ENCODE measurements at places on chromosomes 6 and 20.

- no peak for DNase-seq
These were observed 159.5 kb downstream of the LY86 start for GRCh38 chr6:6748001-6748400.

DNA sequence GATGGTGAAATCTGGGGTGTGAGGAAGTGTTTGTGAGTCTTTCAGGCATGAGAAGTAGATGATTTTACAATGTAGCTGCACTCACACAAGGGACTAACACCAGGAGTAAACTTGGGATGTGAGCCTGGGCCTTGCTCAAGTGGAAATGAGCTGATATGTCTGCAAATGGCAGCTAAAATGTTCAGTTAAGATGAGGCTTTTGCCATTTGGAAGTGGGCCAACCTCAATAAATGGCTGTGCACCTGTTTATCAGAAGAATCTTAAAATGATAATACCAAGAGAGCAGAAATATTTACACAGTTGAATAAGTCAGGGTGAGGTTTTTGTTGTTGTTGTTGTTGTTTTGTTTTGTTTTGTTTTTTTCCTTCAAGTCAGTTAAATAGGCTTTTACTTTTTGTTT lies 25.7 kb upstream of the KLHL31 start:
- no peak for DNase-seq

GRCh38 chr20:59645271-59645670 lies 40.9 kb downstream of the PHACTR3 start:
- DNase-seq = no peak

GRCh38 chr20:36483209-36483918 lies 58.0 kb upstream of the MYL9 start:
- no peak for DNase-seq

GRCh38 chr6:106084989-106085691 lies 996 bp upstream of the PRDM1 start:
- no peak for DNase-seq

- no peak for DNase-seq
These were observed 604.6 kb upstream of the IMPG1 start for GRCh38 chr6:76677017-76677416.

DNA sequence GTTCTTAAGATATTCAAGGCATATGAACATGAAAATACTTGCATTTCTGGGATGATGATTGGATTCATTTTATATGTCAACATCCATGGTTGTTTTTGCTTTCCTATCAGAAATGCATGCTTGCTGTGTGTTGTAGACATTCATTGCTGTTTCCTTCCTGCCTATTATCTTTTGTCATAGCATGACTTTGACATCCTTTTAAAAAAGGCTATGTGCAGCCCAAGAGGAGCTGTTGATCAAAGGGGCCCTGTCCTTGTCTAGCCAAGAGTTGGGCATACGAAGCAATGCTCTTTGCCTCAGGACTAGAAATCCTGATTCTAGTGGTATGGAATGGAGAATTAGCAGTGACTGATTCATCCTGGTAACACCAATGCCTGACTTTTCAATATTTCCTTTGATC lies 143.1 kb downstream of the RNF144B start:
- DNase-seq = no peak

- no peak for DNase-seq
These were observed at the start of gene XKR7 for GRCh38 chr20:31967830-31968249. Gene XKR7, plus strand, starts transcription at chr20:31968151. Its CDS starts 25 bp downstream, at chr20:31968176.

- DNase-seq = no peak
These were observed 13.0 kb downstream of the FOXQ1 start for GRCh38 chr6:1324936-1325335.

DNA sequence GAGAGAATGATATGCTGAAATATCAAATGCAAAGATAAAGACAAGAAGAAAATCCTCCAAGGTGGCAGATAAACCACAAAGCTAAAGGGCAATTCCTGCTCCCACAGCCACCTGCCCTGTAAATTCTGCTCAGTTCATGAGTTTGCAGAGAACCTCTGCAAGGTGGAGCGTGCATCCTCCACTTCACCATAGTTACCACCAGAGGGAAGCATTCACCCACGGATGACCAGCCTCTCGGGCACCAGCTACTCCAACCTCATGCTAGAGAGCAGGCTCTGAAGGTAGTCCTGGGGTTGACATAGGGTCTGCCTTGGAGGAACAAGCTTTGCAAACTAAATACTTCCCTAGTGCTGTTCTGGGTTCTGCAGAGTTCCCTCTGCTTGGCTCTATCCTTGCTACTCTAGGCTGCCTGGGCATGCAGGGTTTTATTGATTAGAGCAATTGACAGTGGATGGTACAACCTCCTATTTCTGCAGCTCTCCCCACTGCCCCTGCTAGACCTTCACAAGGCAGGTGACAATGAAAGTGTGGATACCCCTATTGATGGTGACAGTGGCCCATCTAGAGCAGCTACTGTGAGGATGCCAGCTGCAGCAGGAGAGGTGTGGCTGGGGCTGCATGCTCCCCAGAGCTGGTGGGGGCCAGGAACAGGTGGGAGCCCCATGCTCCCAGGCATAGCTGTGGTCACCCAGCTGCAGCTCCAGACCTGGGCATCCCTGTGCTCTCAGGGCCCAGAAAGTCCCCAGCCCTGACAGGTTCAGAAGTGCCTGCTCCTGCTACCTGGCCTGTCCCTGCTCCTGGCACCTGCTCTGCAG lies 51.1 kb downstream of the GGTLC1 start:
- DNase-seq = no peak

DNA sequence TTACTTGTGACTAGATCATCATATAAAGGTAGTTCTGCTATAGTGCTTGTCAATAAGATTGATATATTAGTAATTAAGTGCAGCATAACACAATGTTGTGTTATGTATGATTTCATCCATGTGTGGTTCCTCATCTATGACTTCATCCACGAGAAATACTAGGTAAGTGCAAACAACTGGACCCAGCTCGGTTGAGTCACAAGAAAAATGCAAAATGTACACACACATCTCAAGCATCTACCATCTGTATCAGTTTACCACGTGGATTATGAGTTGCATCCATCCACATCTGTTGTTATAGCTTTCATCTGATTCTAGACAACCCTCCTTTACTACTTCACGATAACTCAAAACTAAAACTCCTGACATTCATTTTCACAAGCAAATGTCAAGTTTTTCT lies 517.0 kb upstream of the CITED2 start:
- DNase-seq = no peak

GRCh38 chr6:168045706-168046620 lies 33.0 kb downstream of the FRMD1 start:
- no peak for DNase-seq

GRCh38 chr20:7499201-7499600 lies 441.1 kb downstream of the HAO1 start:
- DNase-seq = no peak

DNA sequence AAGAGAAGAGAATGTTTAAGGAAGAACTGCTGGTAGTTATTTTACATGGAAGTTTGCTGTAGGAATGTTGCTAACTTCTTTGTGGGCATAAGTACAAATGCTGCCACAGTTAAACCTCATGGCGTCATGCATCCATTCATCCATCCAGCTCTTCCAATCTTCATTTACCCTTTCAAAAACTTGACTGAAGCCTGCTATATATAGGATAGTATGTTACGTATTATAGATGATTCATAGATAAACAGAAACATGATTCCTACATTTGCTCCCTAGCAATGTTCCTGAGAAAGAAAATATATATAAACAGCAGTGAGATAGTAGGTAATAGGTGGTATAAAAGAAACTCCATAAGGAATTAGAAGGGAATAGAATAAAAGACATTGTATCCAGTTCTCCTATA lies 93.7 kb downstream of the NDUFAF5 start:
- DNase-seq = no peak

DNA sequence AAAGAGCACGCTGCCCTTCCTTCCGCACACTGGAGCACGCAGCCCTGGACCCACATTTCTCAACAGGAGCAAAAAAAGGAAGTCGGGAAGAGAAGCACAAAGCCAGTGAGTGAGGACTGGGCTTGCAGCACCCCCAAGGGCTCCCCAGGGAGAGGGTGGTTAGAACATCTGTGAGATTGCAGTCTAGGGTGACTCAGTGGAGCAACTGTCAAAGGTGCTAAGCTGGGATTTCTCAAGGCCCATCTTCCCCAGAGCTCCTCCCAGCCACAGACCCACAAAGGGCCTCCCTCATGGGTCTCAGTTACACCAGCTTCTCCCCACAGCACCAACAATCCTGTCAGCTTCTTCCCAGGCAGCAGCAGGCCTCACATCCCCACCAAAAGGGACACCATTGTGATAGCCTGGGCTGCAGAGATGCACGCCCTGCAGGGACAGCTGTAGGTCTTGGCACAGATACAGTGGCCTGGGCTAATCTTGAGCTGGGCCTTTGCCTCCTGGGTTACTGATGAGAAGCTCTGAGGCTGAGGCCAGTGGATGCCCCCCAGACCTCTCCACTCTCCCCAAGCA lies 39.6 kb upstream of the CD93 start:
- DNase-seq = no peak

- no peak for DNase-seq
These were observed 27.7 kb downstream of the EIF2S2 start for GRCh38 chr20:34084227-34084923.

DNA sequence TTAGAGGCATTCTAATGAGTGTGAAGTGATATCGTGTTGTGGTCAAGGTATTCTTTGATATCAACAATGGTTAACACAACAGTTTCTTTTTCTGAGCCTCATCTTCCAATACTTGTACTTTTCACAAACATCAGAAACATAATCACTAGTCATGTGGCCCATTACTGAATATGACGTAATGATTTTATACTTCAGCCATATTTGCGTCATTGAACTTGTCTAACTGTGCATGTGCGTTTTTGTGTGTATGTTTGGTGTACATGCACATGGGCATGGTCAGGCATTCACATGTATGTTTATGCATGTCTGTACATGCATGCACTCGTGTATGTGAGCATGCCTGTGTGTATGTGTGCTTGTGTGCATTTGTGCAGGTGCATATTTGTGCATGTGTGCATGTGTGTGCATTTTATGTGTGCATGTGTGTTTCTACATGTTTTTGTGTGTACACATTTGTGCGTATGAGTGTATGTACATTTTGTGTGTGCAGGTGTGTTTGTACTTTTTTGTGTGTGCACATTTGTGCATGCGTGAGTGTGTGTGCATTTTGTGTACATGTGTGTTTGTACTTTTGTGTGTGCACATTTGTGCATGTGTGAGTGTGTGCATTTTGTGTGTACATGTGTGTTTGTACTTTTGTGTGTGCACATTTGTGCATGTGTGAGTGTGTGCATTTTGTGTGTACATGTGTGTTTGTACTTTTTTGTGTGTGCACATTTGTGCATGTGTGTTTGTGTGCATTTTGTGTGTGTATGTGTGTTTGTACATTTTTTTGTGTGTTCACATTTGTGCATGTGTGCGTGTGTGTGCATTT lies 29.4 kb downstream of the PRR18 start:
- DNase-seq = no peak

DNA sequence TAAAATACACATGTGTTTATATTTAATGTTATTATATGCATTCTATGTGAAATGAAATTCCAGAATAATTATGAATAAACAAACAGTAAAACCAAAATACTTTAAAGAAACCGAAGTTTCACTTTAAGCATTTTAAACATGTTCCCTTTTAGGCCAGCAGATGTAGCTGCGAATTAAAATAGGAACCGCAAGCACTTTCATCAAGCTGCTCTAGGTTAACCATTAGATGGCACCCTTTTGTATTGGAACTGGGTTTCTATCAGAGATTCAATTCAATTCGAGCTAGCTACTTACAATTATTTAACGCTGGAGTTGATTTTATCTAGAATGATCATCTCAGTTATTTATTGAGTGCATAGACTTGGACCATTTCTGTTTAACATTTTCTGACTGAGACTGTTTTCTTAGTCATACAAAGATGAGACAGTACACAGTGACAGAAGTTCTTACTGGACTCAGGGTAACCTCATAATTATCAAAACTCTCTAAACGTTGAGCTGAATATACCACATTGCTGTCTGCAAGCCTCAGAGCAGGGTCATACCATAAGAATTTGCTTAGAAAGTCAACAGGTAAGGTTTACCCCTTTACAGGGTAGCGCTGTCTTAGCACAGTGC lies 8.5 kb downstream of the TMEM242 start:
- DNase-seq = no peak

DNA sequence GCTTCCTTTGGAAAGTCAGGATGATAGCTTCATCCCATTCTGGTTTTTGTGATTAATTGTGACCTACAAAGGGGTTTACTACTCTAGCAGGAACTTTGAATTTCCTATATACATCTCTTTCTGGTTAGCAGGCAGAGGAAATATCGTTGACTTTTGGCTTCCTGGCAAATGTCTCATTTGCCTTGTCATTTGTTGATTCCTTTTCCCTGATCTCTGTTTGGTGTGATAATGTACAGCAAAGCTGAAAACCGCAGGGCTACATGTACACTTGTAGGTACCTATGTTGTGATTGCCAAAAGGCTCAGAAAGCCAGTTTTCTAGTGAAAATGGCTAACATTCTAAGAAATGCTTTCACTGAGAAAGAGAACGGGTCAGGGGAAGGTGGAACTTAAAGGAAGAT lies 44.3 kb downstream of the TOP1 start:
- DNase-seq = no peak

GRCh38 chr20:14481863-14482262 lies 144.5 kb upstream of the FLRT3 start:
- DNase-seq = no peak

GRCh38 chr6:118485601-118486550 lies 62.2 kb upstream of the PLN start:
- DNase-seq = no peak

GRCh38 chr20:52015155-52015554 lies 176.4 kb downstream of the ZFP64 start:
- no peak for DNase-seq

DNA sequence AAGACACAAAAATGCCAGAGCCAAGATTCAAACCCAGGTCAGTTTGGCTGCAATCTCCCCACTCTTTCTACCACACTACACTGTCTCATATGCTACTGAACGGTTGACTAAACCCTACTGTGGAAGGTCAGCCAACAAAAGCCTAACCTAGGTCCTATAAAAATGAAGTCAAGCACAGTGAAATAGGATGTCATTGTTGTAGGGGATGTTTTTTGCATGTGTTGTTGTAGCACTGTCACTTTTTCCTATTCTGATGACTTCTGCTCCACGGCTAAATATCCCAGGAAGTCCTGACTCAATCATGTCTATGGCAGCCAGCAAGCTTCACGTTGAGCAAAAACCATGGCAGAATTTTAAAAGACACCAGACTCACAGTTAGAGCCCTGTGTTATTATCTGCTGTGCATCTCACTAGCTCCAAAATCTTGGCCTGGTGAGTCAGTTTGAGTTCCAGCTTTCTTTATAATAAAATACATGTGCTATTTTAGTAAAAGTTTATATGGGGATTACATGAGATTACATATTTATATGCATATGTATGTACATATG lies 322.1 kb upstream of the NT5E start:
- DNase-seq = no peak

- DNase-seq = no peak
These were observed 75.5 kb downstream of the HMGN3 start for GRCh38 chr6:79158856-79159516.
